ENCODE measurements at places on chromosomes 16 and 17. TPM values are rescaled to one million over a fixed set of nuclear protein-coding genes. Genes with fewer than 3 reads are reported as not detected.

- DNase-seq: peak; percentile 66
These were observed 35.2 kb downstream of the TBX4 start for GRCh38 chr17:61487161-61487988.

ESRP2 gene
- 0.23 TPM for total RNA-seq

DNA sequence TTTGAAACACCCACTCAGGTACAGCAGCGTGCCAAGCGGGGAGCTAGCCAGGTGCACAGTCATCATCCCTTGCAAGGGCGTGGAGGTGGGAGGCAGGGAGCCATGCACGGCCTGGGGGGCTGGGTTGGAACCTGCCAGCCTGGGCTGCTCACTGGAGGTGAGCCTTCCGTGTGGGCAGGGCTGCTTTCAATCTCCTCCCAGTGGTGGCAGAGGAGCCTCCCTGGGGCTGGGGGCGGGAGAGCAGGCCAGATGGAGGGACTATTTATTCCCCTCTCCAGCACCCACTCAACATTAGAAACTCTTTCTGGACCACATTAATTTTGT is 90.3 kb downstream of the KATNIP start:
- peak; percentile 36 for DNase-seq

DNA sequence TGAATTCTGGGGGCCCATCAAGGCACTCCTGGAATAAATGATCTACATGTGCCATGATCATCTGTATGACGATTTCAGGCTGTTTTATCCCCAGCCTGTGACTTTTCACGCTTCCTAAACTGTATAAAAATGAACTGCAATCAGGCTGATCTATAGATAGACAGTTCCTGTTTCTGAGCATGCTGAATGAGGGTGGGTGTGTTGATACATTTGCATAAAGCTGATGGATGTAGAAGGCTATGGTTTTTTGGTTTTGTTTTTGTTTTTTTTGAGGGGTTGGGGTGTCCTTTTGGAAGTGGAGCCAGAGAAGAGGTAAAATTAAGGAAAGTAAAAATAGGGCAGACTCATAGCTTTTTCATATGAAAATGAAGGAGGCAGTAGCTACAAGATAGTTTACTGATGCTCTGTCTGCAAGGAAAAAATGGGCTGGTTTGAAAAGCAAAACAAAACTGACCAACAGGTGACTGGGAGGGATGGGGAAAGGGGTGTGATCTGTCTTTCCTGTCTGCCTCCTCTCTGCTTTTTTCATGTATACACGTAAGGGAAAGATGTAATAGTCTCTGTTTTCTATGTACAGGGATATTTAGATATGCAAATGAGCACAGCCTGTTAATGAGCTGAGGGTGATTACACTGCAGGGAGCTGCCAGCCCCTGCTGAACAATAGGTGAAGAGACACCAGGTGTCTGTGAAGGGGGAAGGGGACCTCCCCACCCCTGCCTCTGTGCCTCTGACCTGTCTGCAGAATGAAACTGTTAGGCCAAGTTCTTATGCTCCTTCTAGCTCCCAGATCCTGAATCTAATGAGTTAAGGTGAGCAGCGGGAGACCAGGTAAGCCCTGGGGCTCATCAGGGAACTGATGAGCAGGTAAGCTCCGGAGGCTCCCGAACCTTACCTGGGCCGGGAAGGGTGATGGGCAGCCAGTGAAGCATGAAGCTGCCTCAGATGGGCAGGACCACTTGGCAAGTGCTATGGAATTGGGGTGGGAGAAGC is 46.6 kb upstream of the LYRM9 start:
- DNase-seq: no peak

DNA sequence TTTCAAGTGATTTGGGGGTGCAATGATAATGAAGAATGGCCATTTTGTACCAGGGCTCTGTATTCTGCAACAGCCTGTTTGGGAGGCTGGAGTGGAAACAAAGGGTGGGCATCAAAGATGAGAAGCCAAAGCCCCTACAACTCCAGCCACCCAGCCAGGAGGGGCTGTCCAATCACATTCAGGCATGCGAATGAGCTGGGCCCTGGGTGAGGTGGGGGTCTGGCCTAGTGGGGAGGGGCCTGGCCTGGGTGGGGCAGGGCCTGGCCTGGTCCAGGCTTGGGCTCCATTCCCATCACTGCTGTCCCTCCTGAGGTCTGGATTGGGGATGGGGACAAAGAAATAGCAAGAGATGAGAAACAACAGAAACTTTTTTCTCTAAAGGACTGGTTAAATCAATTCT is 6.4 kb downstream of the AOC3 start:
- peak; percentile 37 for DNase-seq

DNA sequence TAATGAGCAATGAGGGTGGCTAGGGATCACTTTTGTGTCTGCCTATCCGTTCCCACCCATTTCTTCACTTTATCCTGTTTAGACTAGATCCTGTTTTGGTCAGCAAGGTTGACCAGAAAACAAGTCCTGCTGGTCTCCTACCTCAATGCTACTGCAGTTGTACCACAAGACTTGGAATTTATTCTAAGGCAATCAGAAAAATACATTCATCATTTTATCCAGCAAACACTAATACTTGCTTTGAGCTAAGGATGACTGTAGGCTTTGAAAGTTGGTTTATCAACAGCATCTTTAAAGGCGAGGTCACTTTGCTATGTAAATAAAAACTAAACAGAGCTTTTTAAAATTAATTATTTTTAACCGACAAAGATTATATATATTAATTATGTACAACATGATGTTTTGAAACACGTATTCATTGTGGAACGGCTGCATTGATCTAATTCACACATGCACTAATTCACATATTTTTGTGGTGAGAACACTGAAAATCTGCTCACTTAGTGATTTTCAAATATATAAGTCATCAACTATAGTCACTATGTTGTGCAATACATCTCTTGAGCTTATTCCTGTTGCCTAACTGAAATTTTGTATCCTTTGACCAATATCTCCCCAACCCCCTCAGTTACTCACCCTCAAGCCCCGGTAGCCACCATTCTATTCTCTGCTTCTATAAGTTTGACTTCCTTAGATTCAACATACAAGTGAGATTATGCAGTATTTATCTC is 125.9 kb upstream of the HS3ST3A1 start:
- no peak for DNase-seq

DNA sequence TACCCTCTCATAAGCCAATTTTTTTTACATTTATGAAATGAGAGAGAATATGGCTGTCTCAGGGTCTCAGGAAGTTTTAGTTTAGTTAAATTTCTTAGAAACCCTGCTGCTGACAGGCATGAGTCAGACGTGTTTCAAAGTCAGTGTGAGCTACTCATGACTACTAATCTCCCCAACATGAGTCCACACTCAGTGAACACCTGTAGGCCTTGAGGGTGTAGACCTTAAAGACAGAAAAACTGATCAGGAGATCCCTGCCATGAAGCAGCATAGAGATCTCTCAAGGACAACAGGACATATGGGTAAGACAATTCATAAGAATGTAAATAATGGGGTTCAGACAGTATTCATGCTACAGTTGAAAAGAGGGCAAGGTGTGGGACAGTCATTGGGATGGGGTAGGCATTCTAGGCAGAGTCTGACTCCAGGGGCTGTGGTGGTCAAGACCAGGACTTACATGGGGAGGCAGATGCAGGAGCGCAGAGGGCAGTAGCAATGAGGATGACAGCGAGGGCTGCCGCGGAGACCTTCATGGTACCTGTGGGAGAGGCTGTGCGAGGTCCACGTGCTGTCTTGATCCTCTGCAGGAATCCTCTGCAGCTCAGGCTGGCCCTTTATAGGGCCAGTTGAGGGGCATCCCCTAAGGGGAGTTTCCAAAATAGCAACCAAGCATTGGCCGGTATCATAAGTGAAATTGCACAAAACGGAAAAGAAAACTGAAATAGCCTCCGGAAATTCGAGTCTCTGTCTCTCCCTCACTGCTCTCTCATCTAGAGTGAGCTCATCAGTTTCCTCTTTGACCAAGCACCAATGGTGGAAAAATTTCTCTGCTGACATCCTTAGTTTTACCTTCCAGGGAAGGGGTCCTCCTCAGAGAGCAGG is at the start of gene CCL5:
Gene CCL5, minus strand, starts transcription at position 588 of the 882 bp plus-strand sequence.
- no peak for DNase-seq

CLEC3A gene
- not detected for total RNA-seq

DNA sequence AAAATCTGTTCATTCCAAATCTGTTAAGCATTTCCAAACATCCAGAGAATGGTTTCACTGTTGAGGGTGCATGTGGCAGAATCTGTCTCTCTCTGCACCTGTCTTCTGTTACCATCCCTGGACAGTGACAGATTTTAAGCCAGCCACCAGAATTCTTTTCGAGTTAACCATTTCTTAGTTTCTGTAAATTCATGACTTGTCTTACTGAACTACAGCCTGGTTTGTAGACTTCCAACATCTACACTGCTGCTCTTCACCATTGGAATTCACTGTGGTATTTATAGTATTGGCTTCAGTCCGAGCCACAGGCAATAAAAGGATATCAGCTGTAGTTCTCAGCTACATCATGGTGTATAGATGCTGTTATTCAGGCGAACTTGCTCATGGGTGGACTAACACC is 47.6 kb downstream of the GOSR1 start:
- no peak for DNase-seq

DNA sequence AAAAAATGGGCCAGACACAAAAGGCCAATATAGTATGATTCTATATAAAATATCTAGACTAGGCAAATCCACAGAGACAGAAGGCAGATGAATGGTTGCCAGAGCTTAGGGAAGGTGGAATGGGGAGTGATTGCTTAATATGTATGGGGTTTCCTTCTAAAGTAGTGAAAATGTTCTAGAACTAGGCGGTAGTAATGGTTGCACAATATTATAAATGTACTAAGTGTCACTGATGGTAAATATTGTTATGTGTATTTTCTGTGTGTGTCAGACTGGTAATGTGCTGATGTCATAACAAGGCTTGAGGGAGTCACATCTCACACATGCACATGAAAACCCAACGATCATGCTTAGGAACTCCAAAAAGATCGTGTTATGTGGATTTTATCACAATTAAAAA is 106.9 kb upstream of the SIAH1 start:
- DNase-seq: no peak

DNA sequence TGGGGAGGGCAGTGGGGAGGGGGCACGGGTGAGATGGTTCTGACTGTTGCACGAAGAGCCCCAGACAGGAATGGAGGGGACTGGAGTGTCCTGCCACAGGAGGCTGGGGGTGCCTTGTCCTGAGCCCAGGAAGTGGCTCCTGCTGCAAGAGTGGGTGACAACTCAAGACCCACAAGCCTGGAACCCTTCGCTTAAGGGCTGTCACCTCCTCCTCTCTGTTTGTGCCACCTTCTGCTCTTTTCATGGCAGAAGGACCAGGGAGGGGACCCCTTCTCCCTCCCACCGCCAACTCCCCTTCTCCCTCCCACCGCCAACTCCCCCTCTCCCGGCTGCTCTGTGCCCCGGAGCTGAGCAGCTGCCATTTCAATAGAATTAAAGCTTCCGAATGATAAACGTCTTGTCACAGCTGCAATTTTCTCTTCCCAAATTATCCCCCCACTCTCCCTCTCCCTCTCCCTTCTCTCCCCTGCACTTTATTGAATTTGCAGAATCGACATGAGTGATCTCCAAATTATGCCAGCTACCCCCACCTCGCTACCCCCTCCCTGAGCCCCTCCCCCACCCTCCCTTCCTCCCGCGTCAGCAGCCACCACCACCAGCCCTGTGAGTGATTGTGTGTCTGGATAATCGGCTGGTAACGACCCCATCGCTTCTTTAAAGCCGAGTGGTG is 13.7 kb downstream of the GJD3 start:
- no peak for DNase-seq

GRCh38 chr16:4239020-4239419 is 2.9 kb downstream of the SRL start:
- DNase-seq: no peak

MRPL45 gene
- 14.9 TPM for total RNA-seq

- DNase-seq: no peak
These were observed 195.2 kb downstream of the IRX5 start for GRCh38 chr16:55125818-55126385.

MYO15B gene
- 114 TPM for total RNA-seq

TMEM220 gene
- 15.2 TPM for total RNA-seq

CCL1 gene
- not detected for total RNA-seq

TUBB3 gene
- total RNA-seq: 5.9 TPM

TBC1D3G gene
- not detected for total RNA-seq

DNA sequence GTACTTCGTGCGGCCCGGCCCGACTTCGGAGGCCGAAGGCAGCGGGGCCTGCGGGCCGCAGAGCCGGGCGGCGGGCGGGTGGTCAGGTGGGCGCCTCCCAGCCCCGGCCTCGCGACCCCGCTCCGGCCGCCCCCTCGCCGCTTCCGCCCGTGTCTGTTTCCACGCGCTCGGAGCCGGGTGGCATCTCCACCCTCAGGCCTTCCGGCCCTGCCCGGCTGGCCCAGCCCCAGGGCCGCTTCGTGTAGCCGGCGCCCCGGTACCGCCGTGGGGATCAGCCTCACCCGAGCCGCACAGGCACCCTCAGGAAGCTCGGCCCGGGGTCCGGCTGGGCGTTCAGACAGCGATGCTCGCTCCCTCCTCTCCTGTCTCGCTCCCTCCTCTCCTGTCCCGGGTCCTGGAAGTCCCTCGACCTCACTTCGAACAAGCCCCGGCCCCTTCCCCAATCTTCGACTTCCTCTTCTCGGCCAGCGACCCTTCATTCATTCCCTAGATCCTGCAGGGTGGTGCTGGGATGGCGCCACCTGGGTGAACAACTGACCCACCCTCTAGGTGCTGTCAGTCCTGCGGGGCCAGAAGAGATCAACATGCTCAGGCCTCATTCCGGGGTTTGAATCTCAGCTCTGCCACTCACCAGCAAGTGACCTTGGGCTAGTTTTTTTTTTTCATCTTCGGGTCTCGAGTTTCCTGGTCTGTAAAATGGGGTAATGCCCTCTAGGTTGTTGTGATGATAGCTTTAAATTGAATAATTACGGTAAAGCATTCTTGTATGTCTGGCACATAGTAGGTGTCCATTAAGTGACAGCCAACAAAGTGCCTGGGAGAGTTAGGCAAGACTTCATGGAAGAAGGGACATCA is 610 bp downstream of the VPS4A start:
- peak; percentile 84 for DNase-seq

DNA sequence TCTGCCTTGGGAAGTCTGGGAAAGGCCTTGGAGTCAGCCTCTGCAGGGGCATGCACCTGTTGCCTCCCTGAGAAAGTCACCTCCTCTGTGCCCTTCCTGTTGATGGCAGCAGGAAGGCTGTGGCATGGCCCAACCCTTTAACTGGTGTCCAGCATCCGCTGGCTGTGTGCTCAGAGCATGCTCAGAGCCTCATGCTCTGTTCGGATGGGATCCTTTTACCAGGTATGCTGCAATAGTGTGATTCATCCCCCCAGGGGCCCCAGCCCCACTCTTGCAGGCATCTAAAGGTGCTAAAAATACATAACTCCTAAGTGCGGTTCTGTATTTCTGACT is 24.9 kb downstream of the KLHL36 start:
- peak; percentile 50 for DNase-seq

- no peak for DNase-seq
These were observed 78.9 kb upstream of the EEF2KMT start for GRCh38 chr16:5176505-5176904.
